NCI-H1417 treated with DMSO at 0.1 percent for 48 hours (cell line): ENCODE measurements at places on chromosomes 4 and X.

GRCh38 chr4:102174719-102175189, 170.5 kb downstream of the SLC39A8 start:
- DNase-seq: no peak

DNA sequence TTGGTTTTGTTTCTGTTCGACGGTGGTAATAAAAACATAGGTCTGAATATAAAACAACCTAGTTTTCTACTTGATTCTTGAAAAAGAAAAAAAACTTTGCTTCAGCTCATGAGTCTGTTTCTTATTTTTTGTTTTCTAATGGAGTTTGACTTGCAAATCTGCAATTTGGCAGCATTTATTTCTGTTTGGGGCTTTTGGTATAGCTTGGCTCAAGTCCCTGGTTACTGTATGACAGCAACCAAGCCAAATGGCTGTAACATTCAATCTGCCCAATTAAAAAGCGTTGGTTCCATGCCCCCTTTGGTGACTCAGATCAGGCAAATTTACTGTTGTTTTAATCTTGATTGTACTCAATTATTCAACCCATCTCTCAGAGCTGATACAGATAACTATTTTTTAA, 263.4 kb downstream of the GRIA3 start:
- no peak for DNase-seq

- no peak for DNase-seq
These were observed 387.9 kb downstream of the BCOR start for GRCh38 chrX:39709812-39710211.

DNA sequence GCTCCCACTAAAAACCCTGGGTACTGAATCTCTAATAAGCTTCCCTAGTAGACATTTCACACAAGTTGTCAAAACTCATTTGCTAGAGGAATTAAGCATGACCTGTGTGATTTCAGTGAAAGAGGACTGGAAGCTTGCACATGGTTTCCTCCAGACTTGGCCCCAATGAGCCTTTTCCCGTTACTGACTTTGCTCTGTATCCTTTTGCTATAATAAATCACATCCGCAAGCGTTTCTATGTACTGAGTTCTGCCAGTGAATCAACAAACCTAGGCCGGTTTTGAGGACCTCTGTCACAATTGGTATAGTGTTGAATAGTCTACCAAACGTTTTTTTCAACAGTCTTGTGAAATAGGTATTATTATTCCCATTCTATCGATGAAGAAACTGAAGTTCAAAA, 8.2 kb downstream of the ATP11C start:
- DNase-seq: no peak

DNA sequence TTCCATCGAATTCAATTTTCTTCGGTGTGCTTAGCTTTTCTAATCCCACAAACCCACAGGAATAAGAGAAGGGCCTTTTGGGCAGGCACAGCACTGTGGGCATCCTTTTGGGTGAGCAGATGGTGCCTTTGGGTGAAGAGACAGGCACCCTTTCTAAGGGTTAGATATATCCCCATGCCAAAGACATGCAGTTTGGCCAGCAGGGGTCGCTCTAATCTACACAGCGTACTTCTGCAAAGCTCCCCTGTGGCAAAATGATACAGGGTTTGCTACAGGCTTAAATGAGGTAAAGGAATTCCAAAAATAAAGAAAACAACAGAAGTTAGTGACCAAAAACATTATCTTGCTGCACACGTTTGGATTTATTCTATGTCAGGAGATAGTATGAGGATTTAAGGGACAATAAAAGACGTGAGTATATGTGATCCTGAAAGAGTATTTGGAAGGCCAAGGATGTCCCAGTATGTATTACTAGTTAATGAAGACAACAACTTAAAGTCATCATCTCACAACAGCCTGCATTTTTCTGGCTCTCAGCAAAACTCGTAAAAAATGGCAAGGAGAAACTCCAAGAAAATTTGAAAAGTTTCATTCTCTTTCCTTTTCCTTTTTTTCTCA, 49.5 kb downstream of the PHEX start:
- no peak for DNase-seq

GRCh38 chr4:7241597-7242125, 49.3 kb downstream of the SORCS2 start:
- no peak for DNase-seq
